ENCODE measurements at places on chromosomes 5 and 9. TPM values are rescaled to one million over a fixed set of nuclear protein-coding genes. Genes with fewer than 3 reads are reported as not detected.
A peak's percentile ranks its signal among the peaks of the same experiment; 100 is the strongest.

DNA sequence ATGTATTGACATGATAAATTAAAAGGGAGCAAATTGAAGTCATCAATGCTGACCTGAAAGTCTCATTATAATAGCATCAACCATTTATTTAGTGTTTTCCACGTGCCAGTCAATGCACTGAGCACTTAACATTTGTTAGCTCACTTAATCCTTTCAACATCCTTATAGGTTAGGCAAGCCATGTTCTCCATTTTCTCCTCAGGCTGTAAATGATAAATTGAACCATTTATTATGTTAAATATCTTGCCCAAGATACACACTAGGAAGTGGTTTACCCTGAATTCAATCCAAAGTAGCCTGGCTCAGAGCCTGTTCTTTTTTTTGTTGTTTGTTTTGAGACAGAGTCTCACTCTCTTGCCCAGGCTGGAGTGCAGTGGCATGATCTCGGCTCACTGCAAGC, 25.0 kb upstream of the SNX2 start:
- no peak for DNase-seq

DNA sequence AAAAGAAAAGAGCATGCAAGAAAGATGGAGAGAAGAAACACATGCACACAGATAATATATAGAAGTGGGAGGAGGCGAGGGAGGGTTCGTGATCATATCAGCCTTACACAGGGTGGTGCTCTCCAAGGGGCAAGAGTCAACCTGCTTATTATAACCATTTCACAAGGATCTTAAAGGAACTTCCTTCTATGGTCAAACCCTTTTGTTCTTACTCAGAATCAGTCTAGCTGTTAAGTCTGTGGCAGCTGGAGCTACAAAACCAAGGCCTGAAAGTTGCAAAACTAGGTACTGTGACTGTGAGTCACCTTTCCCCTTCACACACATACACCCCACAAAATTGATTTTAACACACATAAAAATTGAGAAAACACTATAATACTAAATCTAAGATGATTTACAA, 18.5 kb upstream of the ERMP1 start:
- DNase-seq, result peak; percentile 41

- DNase-seq, result peak; percentile 72
Observed at GRCh38 chr5:138752951-138753793, at the start of gene CTNNA1. Gene CTNNA1, plus strand, starts transcription at chr5:138753425. Its CDS starts 28,500 bp downstream, at chr5:138781925.

GRCh38 chr9:89350988-89351557, 32.8 kb downstream of the SECISBP2 start:
- DNase-seq, result no peak

AGXT2 gene
- not detected for total RNA-seq

PCDH12 gene
- 22.9 TPM for total RNA-seq
